SJCRH30 (cell line): ENCODE measurements at places on chromosomes 5 and 9. TPM values are rescaled to one million over a fixed set of nuclear protein-coding genes. Genes with fewer than 3 reads are reported as not detected.
A peak's percentile ranks its signal among the peaks of the same experiment; 100 is the strongest.

DNA sequence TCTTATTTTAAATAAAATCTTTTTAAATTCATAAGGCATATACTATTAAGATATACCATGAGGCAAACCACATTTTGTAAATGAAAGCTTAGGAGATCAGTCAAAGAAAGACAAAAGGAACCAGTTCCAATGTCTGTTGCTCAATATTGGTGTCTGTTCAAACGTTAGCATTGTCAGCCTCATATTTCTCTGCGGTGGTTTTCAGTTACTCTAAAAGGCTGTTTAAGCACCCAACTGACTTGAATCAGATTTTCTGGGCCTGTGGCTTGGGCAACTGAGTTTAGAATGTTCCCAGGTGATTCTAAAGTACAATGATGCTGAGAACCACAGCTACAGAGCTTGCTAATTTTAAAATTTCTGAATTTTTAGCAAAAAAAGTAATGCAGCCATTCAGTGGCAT lies 166.3 kb upstream of the KIF2A start:
- DNase-seq: no peak

DNA sequence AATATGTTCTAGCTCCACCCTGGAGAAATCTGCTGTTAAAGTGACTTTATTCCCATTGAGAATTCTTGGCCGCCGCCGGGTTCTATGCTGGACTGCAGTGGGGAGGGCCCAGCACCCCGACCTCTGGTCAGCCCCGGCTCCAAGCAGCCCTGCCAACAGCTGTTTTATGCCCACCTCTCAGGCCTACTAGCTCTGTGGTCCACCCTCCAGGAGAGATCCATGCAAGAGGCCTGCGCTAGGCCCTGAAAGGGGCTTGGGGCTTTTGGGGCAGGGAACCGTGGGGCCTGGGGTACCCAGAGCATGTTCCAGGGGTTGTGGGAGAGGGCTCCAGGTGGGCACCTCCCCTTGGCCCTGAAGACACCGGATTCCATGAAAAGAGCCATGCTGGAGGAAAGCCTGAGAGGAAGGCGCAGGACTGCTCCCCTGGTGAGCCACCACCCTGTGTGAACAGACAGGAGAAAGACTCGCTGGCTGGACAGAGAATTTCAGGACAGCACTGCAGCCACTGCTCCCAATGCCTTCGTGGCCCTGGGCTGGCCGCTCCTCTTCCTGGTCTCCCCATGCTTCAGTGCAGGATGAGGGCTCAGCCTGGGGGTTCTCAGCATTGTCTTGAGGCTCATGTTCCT lies 44.6 kb upstream of the RUFY1 start:
- DNase-seq: no peak

- no peak for DNase-seq
Observed at GRCh38 chr5:10667431-10668057, 93.5 kb downstream of the DAP start.

DNA sequence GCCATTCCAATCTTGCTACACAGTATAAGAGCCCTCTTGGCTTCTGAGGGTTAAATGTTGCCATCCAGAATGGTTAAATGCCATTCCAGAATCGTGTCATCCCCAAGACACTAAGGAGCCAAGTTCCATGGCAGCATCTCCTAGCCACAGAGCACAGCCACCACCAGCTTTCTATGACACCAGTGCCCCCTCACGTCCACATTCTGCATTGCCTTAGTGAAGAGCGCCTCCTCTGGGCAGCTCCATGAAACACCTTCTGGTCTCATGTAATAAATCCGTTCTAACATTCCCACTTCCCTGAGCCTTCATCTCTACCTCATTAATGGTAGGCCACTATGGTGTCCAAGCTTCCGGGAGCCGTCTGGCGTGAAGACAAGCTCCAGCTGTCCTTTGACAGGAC lies 12.4 kb downstream of the CBY3 start:
- peak; percentile 16 for DNase-seq

DNA sequence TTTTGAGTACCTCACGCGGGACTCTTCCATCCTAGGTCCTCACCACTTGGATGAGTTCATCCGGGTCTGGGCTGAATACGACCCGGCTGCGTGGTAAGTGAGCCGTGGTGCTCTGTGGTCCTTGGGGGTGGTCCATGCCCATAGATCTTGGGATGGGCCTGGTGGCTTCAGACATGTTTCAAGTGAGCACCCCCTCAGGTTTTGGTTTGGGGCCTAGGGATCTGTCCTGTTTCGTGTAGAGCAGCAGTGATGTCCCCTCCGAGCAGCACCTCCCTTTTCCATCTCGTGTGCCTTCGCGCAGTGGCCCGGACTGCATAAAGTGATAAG lies 218.9 kb downstream of the CACNA1B start:
- DNase-seq: no peak

DNA sequence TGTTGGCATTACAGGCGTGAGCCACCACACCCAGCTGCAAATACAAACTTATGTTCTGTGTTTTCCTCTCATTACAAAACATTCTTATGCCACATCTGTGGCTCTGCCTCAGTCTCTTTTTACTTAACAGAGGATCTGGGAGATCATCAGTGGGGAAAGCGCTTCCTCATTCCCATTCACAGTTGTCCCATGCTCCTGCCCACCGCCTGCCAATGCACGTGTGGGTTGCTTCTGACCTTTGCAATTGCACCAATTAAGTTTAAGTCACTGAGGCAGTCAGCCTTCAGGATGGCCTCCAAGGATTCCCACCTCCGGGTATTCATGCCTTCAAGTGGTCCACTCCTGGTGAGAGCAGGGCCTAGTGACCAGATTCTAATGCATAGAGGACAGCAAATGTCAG lies 34.9 kb upstream of the EEIG1 start:
- no peak for DNase-seq

GRCh38 chr5:59098743-59099142 lies 515.9 kb downstream of the RAB3C start:
- no peak for DNase-seq

- DNase-seq: peak; percentile 64
Observed at GRCh38 chr5:73962801-73963425, 336.9 kb downstream of the ARHGEF28 start.

- DNase-seq: no peak
Observed at GRCh38 chr9:89923174-89923573, 318.4 kb downstream of the GADD45G start.

- DNase-seq: no peak
Observed at GRCh38 chr5:94670726-94671125, 52.3 kb downstream of the SLF1 start.

DNA sequence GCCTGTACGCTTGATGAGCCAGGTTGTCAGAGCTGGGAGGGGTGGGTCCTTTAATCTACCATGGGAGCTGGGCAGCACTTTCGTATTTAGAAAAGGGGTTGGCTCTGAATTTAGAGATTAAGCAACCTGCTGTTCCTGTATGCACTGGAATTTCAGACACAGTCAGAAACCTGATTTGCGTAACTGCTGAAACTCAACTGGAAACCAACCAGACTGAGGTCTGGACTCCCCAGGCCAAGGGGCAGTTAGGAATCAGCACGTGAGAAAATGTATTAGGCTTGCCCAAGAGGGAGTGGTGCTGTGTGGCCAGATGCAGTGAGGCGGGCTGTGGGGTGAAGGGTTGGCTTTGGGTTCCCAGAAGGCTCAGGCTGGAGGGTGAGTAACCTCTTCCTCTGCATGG lies 235.0 kb downstream of the GOLPH3 start:
- DNase-seq: no peak

- DNase-seq: no peak
Observed at GRCh38 chr9:89494199-89494598, 3.7 kb downstream of the SEMA4D start.

DNA sequence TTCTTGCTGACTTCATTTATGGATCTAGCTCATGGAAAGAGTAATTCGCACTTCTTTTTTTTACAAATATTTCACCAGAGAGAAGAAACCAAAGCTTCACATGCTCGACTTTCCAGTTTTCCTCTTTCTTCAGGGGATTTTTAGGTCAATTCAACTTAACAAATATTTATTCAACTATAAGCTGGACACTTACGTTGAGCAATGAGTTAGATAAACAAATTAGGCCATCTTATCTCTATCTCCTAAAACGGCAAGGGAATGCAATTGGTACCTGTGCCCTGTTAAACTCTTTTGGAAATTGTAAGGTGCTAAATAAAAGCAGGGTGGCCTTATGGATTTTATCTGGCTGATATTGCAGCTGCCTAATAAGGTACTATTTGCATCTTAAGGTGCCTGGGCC lies 145.1 kb upstream of the RAI14 start:
- no peak for DNase-seq

- peak; percentile 52 for DNase-seq
Observed at GRCh38 chr9:113511856-113512761, 48.6 kb downstream of the RGS3 start.

- peak; percentile 82 for DNase-seq
Observed at GRCh38 chr5:76641514-76642120, 18.4 kb upstream of the F2RL2 start.

- peak; percentile 74 for DNase-seq
Observed at GRCh38 chr9:36842560-36843530, 191.2 kb downstream of the PAX5 start.

DNA sequence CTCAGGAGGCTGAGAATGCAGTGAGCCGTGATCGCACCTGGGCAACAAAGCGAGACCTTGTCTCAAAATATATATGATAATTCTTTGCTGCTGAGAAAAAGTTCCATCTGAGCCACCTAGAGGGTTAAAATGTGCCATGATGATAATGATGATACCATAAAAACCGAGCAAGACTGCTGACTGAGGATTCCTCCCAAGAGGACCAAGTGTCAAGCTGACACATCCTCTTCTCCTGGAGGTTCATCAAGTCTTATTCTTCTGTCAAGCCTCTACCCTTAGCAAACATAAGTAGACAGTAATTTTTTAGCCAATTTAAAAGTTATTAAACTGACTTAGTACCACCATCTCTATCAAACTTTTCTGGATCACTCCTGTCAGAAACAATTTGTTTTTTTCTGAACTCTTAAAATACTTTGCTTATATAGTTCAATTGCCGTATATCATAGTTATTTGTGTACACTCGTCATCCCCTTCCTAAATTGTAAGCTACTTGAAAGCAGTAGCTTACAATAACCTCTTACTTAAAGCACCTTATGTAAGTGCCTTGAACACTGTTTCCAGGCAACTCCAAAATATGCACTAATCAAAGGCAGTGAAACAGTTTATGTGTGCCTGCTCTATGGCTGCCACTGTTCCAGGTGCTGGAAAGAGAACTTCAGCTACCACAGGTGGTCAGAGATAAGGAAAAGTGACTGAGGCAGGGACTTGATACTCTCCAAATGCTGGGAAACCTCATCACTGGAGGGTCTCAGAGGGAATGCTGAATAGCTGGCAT lies 57.4 kb downstream of the SCAI start:
- no peak for DNase-seq

DNA sequence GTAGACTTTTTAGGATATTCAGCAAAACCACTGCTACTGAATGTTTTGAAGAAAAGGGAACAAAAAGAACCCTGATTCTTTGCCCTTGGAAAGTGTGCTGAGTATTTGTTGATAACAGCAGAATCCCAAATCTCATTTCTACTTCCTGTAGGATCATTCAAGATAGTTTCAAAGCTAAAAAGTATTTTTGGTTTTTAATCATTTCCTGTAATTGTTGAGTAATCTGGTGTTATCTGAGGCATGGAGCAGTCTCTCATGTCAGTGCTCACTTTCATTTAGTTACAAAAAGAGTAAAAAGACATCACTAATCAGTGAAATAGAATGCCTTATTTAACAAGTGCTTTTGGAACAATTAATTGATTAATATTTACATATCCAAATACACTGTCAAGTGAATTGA lies 56.1 kb downstream of the ITGA2 start:
- DNase-seq: no peak

GRCh38 chr5:77397686-77398292 lies 94.3 kb downstream of the WDR41 start:
- DNase-seq: no peak

DNA sequence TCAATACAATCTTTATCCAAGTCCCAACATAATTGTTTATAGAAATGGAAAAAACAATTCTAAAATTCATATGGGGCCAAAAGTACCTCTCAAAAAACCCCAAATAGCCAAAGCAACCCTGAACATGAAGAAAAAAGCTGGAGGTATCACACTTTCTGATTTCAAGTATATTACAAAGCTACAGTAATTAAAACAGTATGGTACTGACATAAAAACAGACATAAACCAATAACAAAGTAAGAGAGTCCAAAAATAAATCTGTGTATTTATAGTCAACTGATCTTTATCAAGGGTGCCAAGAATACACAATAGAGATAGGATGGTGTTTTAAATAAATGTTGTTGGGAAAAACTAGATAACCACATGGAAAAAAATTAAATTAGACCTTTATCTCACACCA lies 13.6 kb upstream of the GOLPH3 start:
- DNase-seq: no peak

DNA sequence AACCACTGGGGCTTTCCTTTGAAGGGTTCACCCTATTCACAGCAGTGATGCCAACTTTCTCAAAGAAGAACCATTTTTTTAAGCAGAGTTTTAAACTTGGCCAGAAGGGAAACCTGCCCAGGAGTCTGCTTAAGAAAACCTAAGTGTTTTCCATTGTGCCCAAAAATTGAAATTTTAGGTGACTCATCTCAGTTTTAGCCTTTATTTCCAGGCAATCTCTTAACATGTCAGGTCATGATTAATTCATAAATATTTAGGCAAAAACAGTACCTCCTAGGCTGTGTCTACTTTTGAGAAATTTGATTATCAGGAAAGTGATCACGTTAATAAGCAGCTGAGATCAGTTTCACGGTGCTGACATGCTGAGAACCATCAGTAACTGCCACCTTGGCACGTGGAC lies 61.9 kb downstream of the TLE1 start:
- no peak for DNase-seq

DNA sequence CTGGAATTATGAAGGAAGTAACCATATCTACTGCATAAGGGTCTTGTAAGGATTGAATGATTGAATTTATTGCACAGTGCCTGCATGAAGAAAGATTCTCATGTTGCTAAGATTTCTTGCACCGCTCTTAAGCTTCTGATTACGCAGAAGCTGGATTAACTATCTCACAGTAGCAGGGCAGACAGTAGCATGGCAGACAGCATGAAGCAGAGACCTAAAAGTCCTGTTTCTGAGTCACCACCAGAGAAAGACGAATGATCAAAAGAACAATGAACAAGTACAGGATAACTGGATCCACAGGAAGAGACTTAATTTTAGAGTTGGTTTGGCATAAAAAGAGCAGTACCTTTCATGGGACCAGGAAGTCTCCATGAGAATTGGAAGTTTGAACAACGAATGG lies 142.4 kb downstream of the MAPKAP1 start:
- no peak for DNase-seq

DNA sequence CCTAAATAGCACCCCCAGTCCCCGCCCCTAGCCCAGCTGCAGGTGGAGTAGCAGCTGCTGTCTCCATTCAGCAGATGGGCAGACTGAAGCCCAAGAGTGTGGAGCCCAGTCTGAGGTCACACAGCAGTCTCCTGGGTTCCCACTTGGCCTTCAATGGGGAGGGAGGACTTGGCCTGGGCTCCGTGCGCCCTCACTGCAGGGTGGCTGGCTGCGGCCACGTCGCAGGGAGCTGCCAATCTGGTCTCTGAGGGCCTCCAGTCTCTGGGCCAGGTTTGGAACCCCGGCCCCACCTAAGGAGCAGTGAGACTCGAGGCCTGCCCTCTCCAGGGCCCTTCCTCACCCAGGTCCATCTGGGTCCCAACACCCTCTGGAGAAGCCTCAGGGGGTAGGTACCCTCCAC lies 7.4 kb downstream of the KIF12 start:
- no peak for DNase-seq

The ZFP37 gene
- total RNA-seq: 9.4 and 10.1 TPM in 2 replicates

The NCS1 gene
- total RNA-seq: 86.2 and 89.2 TPM in 2 replicates

The TMOD1 gene
- total RNA-seq: 0.43 and 0.55 TPM in 2 replicates

The RMRP gene
- 8,654 and 17,072 TPM in 2 replicates for total RNA-seq

The IGFBPL1 gene
- 42.3 and 44.1 TPM in 2 replicates for total RNA-seq

The PCDHGC4 gene
- 3.4 and 3.6 TPM in 2 replicates for total RNA-seq

The CYSRT1 gene
- 1.7 TPM in 2 replicates for total RNA-seq

The SLC6A7 gene
- not detected in 2 replicates for total RNA-seq

The CYFIP2 gene
- 1.3 and 2.8 TPM in 2 replicates for total RNA-seq

The PNPLA7 gene
- total RNA-seq: 0.14 and 0.43 TPM in 2 replicates

The FCN1 gene
- total RNA-seq: not detected in 2 replicates

The ADRA1B gene
- total RNA-seq: not detected in 2 replicates
